Stimulated activated CD8-positive, alpha-beta memory T cell treated with anti-CD3 and anti-CD28 coated beads, Interleukin-7, amount 100 ng/mL, for 1 hour (primary cell): ENCODE measurements at places on chromosomes 12 and 14.

DNA sequence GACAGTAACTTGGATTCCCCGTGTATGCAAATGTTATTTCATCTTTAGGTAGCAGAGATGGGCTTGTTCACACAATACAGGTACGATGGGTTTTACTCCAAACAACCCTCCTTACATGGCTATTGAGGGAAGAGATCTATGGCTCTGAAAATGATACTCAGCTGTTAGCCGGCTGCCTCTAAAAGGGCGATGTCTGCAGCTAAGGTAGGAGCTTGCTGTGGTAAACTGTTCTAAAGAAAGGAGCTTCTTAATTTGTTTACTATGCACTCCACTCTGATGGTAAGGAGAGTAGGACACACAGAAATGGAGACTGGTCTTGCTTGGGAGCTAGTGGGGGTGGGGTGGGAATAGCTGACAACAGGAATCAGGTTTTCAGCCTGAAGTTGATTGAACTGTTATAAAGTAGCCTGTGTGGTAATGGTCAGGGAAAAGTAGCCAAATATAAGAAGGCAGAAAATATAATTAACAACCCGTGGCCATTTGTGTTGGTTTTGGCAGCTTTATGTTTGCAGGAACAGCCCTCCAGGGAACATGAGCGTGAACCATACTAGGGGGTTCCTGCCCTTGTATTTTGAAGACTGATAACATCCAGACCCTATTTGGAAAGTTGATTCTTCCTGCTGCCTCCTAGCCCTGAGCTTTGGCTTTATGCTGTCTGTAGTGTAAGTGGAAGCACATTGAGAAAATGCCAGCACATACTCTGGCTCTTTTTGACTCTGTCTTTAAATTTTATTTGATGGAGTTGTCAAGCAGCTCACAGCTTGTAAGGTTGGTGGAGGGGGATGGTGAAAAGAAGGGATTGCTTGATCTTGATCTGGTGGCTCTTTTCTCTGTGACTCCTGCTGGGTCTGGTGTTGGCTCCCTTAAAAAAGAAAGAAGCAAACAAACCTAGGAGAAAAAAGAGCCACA, 929.8 kb downstream of the DIO2 start:
- DNase-seq = no peak

GRCh38 chr14:54816450-54816849, 86.2 kb downstream of the GCH1 start:
- no peak for DNase-seq

GRCh38 chr12:26823390-26823789, 9.6 kb downstream of the ITPR2 start:
- no peak for DNase-seq

GRCh38 chr14:53847881-53848280, 108.7 kb downstream of the BMP4 start:
- no peak for DNase-seq

GRCh38 chr12:27861428-27862167, 81.6 kb upstream of the MANSC4 start:
- no peak for DNase-seq

DNA sequence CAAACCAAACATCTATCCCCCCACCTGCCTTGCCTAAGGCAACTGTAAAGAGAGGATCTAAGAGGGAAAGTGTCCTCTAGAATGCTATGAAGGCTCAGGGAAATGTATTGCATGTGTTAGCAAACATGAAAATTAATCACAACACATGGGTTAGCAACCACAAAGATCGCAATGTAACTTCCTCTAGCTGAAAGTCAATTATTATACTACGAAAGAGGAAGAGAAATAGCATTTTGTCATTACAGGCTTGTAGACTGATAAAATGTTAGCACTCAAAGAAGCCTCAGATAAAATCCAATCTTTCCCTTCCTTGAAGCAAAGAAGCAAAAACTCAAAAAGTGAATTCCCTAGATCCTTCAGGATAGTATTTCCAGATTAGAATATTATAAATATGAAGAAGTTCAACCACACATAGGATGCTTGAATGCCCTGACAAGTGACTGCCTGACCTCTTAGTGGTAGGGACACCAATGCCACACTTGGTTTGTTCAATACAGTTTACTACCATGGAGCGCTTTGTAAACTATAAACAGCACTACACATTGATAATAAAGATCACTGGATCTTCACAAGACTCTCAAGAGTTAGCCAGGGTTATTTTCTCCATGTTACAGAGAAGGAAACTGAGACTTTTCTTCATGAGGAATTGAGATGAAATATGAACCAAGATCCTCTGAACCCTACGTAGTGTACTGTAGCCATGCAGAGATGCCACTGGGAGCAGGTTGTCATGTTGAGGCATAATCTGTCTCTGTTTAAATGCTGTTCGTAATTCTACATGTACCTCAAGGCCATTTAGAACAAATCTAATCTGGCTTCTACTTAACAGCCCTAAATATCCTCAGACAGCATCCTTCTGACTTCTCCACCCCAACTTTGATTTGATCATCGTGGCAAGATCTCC, 100.7 kb downstream of the ITPR2 start:
- DNase-seq = no peak
